ENCODE measurements at places on chromosomes 2 and 18.
A peak's percentile ranks its signal among the peaks of the same experiment; 100 is the strongest.

DNA sequence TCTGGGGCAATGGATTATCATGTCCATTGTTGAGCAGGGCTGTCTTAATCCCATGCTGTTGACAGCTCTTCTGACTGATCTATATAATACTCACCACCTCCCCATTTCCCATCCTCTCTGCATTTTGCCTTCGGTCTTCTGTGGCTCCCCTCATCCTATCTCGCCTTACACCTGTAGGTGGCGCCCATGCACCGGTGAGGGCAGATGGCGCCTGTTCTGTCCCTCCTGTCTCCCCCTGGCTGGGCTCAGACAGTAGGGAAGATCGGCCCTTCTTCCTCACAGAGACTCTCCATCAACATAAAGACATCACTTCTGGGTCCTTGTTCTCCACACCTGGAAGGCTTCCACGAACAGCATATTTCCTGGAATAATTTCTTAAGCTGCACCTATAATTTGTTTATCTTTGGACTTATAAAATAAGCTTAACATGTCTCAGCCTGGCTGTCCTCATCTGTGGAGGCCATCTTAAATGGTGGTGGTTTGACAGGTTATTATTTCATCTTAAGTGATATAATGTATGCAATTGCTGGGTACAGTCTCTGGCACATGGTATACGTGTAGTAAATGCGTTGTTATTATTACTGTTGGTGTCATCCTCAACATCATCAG, 10.9 kb upstream of the CDH20 start:
- peak; percentile 39 for DNase-seq

DNA sequence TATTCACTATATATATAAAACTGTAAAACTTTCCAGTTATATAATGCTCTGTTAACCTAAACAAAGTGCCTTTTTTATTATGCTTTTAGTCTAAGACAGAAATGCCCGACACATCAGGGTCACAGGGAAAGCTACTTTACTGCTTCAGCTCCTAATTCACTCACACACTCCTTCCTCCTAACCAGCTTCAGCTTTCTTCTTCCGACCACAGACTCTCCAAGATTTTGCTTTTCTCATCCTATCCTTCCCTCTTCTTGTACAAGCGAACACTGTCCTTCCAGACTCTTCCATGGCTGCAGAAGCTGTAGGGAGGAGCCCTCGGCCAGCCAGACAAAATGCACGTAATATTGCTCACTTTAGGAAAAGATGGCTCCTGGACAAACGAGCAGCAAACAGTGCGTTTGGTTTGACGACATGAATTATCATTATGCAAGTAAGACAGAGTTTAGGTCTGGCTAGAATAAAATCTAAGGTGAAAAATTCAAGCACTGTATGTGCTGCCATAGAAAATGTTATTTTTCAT, 47.5 kb upstream of the HNRNPA3 start:
- DNase-seq, result no peak

DNA sequence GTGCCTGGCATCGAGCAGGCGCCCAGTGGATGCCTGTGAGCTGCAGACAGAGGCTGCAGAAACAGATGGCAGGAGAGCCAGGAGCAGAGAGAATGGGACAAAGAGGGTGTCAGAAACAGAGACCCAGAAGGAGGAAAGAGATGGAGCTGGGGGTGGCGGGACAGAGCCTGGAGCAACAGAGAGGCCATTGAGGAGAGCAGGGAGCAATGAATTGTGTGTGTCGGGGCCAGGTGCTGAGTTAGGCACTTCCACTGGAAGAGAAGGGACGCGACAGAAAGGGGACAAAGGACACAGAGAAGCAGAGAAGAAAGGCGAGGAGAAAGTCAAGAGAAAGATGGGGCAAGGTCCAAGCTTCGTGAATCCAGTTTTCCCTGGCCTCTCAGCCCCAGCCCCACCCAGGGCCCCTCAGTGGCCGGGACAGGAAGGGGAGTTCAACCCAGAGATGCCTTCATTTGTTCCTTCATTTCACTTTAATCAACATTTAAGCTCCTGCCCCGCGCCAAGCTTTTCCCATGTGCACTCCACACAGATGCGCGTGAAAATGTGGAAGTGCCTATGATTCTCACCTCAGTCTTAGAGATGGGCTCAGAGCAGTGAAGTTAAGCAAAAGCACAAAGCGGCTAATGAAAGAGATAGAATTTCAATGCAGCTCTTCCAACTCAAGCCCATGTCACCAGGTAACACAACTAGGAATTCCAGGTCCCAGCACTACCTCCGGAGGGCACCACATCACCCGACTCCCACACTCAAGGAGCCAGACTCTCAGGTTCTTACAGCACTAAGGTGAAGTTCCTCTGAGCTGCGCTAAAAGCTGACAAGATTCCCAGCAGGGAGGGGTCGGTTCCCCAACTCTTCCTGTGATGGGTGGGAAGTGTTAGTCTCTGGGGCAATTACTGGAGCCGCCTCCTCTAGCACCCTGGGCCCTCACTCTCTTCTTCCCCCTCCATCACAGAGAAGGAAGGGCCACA, 55.1 kb downstream of the TNS1 start:
- DNase-seq, result no peak

GRCh38 chr2:237530472-237531433, 35.6 kb upstream of the PRLH start:
- DNase-seq, result no peak

- no peak for DNase-seq
These were observed 41.3 kb upstream of the AGFG1 start for GRCh38 chr2:227430639-227431038.

DNA sequence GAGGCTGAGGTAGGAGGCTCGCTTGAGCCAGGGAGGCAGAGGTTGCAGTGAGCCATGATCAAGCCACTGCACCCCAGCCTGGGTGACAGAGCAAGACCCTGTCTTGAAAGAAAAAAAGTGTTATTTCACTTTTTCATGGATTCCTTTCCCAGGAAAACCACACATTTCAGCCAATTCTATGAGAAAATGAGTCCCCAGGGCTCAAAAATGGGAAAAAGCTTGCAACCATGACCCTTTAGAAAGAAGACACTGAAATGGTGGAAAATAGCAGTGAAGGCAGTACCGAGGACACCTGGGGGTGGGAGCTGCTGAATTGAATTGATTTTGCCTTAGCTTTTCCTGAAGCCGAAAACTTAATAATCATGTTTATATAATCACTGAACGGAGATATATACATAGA, 284.2 kb upstream of the HDAC4 start:
- DNase-seq, result no peak

DNA sequence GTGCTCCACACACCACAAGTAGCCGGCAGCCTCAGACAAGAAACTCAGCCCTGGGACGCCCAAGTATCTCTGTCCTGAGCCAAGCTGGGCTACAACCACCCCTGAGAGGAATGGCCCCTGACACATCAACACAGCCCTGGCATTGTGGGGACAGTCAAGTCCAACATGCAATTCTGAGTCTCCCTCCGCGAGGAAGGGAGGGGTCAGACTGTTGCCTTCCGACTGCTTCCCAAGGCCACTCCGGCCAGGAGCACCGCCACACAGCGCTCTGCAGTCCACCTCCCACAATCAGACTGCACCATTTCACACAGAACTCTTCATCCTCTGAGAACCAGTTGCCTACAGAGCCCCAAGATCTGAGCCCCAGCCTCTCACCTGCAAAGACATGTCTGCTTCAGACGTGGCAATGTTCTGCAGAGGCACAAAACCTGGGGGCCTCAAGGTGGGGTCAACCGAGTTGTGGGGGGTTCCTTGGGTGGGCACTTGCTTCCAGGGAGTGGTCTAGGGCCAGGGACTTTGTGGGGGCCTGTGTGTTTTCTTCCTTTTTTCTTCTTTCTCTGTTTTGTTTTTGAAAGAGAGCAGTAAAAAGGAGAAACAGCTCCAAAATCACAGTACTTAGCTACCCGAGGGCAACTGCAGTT, 76.7 kb upstream of the SALL3 start:
- DNase-seq, result no peak

DNA sequence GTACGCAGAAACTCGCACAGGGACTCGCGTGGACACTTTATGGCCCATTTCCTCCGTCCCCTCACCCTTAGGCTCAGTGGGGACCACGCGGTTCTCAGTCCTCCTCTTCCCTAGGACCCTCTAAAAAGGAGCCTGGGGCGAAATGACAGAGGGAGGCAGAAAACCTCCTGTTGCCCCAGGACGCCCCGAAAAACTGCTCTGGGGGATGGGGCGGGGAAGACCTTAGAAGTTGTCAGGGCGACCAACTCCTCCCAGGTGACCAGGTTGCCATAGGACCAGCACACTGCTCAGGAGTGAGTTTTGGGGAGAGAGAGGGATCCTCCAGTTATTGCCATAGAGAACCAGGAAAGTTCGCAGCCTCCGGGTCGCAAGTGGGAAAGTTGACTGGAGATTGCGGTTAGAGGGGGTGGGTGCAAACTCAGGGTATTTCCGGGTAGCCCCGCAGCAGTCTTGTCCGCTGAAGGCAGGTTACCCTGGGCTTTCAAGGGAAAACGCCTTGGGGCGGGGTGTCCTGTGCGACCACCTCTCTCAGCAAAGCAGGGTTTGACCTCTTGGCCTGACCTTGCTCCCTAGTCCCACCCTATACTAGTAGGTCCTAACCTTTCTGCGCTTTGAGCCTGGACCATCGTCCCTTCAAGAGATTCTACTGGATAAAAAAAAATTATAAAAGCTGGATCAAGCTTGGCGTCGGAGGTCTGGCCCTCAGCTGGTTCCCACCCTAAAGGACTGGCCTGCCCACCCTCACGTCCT, 7.8 kb upstream of the PAX3 start:
- no peak for DNase-seq

DNA sequence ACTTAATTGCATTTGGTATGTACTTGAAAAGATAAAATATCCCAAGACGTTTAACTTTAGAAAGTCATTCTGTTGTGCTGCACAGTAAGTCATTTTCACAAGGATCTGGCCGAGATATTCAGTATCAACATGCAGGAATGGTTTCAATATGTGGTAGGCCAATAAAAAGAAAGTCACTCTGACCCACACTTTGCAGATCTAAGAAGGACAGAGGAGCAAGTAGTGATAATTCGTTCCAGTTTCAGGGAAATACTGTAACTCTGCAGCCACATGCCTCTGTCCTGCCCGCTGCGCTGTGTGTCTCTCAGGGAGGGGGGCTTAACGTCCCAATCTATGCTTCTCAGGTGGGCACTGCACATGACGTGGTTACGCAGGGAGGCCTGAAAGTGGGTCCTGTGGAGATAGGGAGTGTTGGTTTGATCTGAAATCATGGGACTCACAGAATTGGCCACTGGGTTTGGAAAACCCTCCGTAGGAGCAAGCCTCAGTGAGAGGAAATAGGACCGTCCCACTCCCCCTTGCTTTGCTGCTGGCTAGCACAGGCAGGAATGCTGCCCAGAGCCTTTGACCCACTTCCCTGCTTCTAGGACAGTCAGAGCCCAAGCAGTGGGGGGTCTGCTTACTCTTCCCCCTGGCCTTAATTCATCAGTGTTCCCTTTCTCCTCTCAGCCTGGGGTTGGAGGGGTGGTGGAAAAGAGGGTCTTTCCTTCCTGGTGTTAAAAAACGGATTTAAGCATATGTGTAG, 314.7 kb upstream of the SPRED2 start:
- no peak for DNase-seq

GRCh38 chr2:150700666-150701580, 213.5 kb upstream of the RND3 start:
- DNase-seq, result no peak

- DNase-seq, result no peak
These were observed 94.1 kb downstream of the HS1BP3 start for GRCh38 chr2:20556756-20557155.

GRCh38 chr2:235737840-235738239, 244.0 kb downstream of the AGAP1 start:
- no peak for DNase-seq

DNA sequence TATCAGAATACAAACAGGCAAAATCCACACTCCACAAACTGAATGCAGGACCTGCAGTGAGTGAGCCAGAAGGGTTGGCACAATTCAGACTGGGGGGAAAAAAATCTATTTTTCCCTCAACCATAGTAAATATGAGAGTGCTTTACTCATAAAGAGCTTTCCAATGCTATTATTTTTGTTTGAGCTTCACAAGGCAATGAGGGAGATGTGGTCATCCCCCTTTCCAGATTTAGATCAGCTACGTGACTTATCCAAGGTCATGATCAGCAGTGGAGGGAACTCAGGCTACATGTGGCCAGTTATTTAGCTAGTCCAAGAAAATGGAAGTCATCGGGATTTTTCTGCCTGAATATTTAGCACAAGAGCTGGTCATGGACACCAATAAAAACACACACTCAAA, 120.4 kb upstream of the KLF7 start:
- DNase-seq, result no peak

GRCh38 chr2:27177441-27178351, 28.9 kb downstream of the TCF23 start:
- no peak for DNase-seq

GRCh38 chr2:200405599-200406298, 99.3 kb downstream of the SPATS2L start:
- peak; percentile 78 for DNase-seq

- peak; percentile 60 for DNase-seq
These were observed 180.6 kb downstream of the ZNF407 start for GRCh38 chr18:74778191-74778847.

DNA sequence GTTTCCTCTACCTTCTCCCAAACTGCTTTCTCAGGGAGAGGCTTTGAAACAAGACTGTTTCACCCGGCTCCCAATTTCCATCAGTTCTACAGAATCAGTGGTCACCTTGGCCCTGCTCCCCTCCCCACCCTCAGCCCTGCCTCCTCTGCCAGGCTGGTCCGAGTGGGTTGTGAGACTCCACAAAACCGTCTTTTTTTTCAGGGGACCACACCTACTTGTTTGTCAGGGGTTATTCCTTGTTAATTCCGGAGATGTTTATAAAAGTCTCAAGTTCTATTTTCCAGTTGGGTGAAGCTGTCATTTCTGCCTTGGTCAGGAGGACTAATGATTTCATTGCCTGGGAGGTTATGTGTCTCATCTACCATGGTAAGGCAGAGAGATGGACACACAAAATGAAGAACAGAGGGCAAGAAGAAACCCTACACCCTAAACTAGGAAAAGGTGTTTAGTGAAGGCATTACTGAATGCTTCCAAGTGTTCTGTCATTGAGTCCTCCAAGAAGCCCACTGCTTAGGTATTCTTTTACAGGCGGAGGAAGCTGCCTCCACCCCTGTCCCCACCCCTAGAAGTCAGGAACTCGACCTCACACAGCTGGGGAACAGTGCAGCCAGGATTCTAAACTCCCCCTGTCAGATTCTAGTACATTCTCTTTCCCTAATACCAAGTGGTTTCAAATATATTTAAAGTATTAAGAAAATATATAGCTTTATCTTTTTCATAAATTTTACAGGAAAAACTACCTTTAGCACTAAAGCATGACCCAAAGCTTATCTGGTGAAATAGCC, 46.3 kb downstream of the COPS8 start:
- DNase-seq, result no peak

DNA sequence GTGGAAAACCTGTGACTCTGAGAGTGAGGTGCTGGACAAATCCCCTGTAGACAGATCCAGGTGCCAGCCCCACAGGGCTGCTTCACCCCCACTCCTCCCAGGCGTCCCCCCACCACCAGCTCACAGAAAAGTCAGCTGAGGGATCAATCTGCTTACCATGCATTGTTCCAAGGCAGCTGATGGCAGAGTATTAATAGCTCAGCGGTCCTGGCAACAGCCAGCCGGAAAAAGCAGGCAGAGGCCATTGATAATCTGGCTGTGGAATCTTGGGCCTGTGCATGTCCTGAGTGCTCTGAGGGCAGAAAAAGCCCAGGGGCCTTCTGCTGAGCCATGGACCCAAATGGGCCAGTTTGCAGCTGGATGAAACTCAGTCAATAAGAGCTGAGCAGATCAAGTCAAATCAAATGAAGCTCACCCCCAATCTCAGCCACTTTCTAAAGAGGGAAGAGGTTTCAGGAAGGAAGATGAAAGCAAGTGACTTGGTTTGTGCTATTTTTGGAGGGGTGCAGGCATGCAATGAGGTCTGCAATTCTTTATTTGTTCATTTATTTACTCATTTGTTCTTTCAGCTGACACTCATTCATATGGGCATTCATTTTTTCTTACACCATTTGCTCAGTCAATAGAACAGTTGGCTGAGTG, 63.4 kb downstream of the GYPC start:
- DNase-seq, result no peak

Measured in K562 (cell line).